ENCODE measurements at places on chromosomes 2 and 18. TPM values are rescaled to one million over a fixed set of nuclear protein-coding genes. Genes with fewer than 3 reads are reported as not detected.

DNA sequence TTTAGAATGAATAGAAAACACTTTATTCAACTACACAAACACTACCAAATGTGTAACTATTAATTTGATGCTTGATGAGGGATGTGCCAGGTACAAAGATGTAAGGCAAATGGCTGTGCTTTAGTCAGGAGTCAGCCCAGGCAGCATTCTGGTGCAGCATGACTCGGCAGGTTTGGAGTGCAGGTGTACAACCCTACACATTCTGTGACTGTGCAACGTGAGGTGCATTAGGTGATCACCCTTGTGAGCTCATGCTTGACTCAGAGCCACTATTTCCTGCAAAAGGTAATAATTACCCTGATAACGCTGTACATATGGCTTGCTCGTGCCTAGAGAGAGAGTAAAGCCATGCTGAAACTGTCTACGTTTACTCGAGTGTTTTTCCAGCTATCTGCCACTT is 288.7 kb upstream of the DSEL start:
- no peak for DNase-seq

- no peak for DNase-seq
These were observed 90.4 kb upstream of the NOSTRIN start for GRCh38 chr2:168712053-168712452.

DNA sequence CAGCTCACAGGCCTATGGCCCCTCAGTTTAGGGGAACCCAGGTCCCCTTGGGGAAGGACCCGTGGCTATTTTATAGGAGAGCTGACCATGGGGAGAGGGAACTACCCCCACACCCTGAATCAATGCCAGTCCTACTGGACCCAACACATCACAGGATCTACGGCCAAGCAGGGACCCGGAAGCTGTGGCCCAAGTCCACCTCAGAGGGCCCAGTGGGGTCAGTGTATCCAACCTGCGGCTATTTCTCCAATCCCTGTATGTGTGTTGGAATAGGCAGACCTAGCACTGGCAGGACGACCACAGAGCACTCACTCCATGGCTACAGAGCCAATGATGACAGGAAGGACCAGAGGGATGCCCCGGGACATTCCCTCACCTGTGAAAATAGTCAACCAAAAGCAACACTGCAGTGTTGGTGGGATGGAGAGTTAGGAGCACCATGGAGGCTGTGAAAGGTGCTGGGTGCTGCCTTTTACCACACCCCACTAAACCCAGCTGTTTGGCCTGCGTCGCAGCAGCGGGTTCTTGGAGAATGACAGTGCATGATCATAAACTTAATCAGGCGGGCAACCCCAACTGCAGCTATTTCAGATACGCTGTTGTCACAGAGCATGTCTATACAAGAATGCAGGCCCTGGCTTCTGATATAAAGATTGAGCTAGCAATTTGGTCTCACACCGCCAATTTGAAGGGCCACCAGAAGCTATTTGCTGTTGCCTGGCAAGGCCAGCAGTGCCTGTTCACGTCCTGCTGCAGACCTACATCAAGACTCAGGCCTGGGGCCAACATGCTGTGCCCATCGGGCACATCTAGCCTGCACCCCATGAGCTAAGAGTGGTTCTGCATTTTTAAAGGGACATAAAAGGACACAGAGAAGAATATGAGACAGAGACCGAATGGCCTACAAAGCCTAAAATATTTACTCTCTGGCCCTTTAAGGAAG is 110.4 kb downstream of the EIPR1 start:
- no peak for DNase-seq

ABCG8 gene
- polyA plus RNA-seq: not detected

MSH2 gene
- 6.2 TPM for polyA plus RNA-seq

KIF5C gene
- 1.1 TPM for polyA plus RNA-seq

YIPF4 gene
- polyA plus RNA-seq: 7.0 TPM

TMEM17 gene
- polyA plus RNA-seq: 1.3 TPM

DNA sequence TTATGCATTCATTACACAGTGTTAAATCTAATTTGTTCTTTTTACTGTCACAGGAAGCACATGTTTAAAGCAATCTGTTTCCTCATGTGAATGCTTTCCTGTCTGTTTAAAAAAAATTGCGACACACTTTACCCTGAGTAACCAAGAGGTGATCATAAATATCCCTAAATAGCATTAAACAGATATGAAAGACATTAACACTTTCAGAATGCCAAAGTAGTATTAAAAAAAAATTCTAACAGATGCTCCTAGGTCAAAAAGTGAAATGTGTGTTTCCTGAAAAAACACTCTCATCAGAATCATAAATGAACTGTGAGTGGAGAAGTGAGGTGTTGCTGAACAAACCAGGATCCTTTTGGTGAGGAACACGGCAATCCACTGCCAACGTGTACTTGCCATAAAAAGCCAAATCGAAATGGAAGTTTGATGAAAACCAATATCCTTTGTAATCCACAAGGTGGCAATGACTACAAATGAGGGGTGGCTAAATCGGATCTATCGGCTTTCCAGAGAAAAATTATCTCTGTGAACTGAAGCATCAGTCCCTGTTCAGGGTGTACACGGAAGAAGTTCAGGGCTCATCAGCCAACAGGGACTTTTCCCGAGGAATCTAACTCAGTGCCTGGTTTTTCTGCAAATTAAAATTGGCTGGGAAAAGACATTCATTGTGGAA is 248.9 kb downstream of the TCF4 start:
- no peak for DNase-seq

GRCh38 chr2:101569886-101570520 is 95.1 kb upstream of the RFX8 start:
- DNase-seq: no peak

SNORC gene
- 2.1 TPM for polyA plus RNA-seq

GRCh38 chr2:119751706-119752105 is 8.0 kb upstream of the PTPN4 start:
- no peak for DNase-seq

- no peak for DNase-seq
These were observed 17.6 kb upstream of the NEDD4L start for GRCh38 chr18:58026395-58026794.

MDH1 gene
- polyA plus RNA-seq: 326 TPM

- no peak for DNase-seq
These were observed 171.2 kb downstream of the CPS1 start for GRCh38 chr2:210727549-210727948.

PLB1 gene
- 1.4 TPM for polyA plus RNA-seq

DNA sequence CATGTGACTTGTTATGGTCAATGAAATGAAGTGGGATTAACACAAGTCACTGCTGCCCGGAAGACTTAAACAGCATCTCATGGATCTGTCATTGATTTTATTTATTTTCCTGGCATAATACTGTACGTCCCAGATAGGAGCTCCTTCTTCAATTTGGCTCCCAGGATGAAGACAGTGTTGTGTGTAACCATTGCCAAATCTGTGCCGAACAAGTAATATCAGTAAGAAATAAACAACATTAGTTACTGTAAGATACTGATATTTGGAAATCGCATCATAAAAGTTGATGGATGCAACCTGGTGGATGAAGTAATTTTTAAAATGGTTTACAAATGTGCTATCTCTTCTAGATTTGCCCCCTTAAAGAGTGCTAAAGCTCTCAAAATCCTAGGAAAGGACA is 419.0 kb upstream of the MMADHC start:
- no peak for DNase-seq

GRCh38 chr2:68225119-68225632 is 27.2 kb downstream of the PPP3R1 start:
- DNase-seq: peak; percentile 45

VSNL1 gene
- polyA plus RNA-seq: not detected

GRCh38 chr18:28012336-28012735 is 164.6 kb downstream of the CDH2 start:
- DNase-seq: no peak

IGFBP5 gene
- polyA plus RNA-seq: 92.1 TPM

DNA sequence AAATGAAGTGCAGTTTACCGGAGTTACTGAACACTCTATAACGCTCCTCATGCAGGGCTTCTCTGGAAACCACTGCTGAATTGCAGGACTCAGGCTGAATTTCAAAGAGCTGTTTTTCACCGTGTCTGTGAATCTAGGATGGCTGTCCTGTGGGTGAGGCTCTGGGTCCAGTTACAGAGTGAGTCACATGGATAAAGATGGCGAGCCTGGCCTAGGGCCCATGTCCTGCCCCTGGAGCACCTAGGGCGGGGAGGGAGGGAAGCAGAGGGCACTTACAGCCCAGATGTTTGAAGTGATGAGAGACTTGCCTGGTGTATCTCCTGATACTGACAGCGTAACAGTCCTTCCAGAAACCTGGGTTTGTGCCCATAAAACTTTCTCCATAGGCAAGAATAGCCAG is 583.0 kb downstream of the IRS1 start:
- DNase-seq: no peak

COL6A3 gene
- polyA plus RNA-seq: 12.0 TPM

NFE2L2 gene
- 123 TPM for polyA plus RNA-seq

- no peak for DNase-seq
These were observed 33.9 kb downstream of the PAX3 start for GRCh38 chr2:222264791-222265320.

GRCh38 chr2:174902506-174903263 is 102.5 kb downstream of the CHN1 start:
- DNase-seq: no peak

DNA sequence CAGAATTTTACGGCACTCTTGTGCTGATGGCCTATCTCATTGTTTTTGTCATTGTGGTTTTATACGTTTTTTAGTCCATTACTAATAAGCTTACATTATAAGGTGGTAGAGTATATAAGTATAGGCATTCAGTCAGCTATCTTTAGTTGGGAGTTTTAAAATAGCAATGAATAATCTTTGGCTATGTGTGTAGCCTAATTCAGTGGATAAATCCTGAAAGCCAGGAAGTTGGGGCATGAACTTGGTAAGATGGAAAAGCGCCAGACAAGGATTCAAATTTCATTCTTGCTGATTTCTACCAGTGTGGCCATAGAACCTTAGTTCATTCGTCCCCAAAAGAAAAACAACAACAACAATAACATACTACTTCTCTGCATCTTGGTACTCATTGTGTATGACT is 31.2 kb downstream of the EPC2 start:
- no peak for DNase-seq

GRCh38 chr2:177044671-177045070 is 167.9 kb upstream of the HNRNPA3 start:
- DNase-seq: no peak

DNA sequence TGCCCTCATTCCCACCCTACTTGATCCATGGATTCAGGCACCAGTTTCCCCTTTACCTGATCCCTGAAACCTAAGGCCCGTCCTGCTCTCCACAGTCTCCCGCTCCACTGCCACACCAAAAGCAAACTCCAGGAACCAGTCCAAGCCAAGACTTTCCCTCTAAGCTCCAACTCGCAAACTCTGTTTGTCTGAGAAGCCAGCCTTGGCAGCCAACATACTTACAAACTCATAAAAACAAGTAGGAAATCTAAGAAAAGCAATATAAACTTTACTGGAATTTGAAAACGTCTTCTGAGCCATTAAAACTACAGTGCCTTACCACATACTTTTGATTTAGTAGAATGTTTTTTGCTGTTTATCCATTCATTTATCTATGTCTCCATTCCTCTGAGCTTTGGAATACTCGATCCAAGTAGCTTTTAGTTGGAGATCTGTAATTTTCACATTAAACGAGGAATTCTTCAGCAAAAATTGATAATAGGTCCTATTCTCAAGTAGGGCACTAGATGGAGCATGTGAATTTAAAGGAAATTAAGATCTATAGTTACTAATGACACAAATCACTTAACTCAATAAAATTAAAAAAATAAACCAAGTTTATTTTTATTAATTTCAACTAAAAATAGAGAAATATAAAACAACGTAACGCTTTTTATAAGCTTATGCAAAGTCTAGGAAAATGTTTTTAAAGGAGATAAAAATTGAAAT is 199.7 kb downstream of the MYO3B start:
- peak; percentile 28 for DNase-seq

GRCh38 chr2:25410370-25410769 is 68.6 kb upstream of the DNMT3A start:
- no peak for DNase-seq

REG3A gene
- 120 TPM for polyA plus RNA-seq

DNA sequence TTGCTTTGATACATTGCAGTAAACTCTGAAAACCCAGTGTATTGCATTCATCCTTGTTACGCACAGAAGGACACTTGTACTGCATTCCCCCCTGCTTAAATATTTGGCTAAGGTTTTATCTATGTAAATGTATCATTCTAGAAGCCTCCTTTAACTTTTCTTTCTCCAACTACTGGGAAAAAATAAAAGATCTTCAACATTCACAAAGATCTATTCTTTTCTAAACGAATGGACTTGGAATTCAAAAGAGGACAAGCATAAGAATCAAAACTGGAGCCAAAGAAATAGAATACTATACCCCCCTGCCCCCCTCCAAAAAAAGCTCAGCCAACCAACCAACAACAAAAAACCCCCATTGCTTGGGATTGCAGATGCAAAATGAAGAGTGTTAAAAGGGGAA is 136.9 kb downstream of the EPHA4 start:
- no peak for DNase-seq

SATB2 gene
- 1.2 TPM for polyA plus RNA-seq

Data from stomach (tissue), 19 donors.